RKO (cell line): ENCODE measurements at places on chromosomes 4 and X.

- peak; percentile 12 for DNase-seq
Measured at GRCh38 chr4:105179539-105180401, 33.1 kb downstream of the TET2 start.

DNA sequence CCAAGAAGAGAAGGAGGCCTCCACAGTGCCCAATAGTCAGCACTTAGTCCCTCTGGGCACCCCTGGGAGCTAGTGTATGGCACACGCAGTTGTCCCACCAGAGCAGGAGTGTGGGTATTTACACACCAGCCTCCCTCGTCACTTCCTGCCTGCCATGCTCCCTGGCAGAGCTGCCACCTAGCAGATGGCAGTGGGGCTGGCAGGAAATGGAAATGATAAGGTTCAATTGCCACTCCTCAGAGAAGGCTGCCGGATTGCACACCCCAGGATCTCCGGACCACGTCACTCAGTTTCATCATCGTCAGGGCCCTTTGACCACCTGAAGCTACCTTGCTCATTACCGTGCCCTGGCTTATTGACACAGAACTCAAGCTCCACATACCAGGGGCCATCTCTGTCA, 173.3 kb upstream of the PSAPL1 start:
- no peak for DNase-seq

- no peak for DNase-seq
Measured at GRCh38 chr4:25252230-25253070, 18.6 kb downstream of the PI4K2B start.

DNA sequence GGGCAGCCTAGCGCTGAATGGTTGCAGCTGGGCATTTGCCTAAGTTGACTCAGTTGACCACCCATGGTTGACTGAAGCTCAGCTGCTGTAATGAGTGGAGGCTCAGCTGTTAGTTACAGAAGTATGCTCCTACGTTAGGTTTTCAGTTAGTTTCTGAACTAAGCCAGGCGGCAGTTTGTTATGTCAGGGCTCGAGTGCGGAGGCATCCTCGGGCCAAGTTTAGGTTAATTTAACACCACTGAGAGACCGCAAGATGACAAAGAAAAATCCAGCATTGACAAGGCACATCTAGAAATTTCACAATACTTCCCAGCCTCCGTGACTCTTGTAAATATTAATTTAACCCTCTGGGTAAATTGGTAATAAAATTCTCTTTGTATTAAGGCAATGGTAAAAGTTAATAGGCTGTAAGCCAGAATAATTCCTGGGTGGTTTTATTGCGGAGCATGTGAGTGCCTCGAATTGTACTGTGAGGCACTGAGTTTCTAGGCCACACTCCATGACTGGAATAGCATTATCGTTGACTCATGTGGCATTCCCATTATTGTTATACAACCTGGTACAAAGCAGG, 33.1 kb upstream of the CDKN2AIP start:
- DNase-seq, result no peak

DNA sequence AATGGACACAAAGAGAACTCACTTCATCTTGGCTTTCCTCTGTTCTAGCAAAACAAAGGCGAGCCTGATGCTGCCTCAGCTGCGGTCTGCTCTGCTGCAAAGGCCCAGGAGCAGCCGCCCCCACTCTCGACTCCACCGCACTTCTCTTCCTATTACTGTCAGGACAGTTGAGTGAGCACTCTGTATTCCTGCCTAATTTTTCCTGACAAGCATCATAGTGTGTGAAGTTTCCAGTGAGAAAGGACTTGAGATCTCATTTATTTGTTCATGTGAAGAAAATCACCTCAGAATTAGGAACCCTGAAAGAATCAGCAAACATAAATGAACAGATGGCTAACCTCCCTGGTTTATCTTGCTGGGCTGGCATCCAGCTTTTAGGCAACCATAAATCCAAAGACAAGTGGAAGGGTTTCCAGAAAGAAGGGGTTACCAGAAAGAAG, 15.6 kb downstream of the SCARB2 start:
- DNase-seq, result no peak

- DNase-seq, result peak; percentile 16
Measured at GRCh38 chrX:44945736-44946135, 72.7 kb downstream of the KDM6A start.

DNA sequence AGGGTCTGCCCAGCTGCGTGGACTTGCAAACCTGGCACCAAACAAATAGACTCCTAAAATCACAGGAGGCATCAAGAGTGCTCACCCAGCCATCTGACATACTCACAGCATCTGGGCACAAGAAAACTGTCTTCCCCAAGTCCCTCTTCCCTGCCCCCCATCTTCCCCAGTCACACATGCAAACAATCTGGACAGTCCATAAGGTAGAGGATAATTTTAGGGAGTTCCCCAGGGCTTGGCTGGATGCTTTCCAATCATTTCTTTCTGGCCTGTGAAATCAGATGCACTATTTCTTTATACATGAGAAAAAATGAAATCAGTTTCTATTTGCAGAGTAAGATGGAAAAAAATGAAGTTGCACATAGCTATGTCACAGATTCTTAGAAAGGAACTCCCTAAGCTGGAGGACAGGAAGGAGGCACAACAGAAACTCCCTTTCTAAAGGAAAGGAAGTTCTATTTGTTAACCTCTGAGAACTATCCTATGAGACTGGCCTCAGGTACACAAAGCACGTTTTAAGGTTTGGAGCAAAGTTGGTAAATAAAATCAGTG, 342.3 kb downstream of the HNRNPD start:
- DNase-seq, result no peak

DNA sequence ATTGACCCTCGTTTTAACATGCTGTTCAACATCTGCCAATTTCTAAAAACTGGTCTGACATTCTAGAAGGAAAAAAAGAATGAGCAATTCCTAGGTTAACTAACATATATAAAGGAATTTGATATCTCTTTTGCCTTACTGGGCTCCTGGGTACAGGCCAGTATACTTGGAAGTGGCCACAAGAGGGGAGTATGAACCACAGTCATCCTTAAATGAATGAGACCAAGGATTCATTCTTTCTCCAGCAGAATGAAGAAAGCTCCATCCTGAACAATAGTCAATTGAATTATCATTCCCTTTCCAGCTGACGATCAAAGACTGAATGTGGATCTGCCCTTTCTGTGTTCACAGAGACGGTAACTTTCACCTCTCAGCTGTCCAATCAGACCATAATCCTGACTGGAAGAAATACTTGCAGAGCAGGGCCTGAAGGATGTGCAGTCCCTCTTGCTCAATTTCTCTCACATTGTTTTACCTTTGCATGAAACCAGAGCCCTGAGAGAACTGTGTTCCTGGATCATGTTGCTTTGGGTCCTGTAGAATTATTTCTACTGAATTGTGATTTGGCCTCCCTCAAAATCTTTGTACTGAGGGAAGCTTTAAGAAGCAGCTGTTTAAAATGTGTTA, 14.8 kb upstream of the SPARCL1 start:
- peak; percentile 61 for DNase-seq

GRCh38 chrX:38060331-38060878, 54.1 kb downstream of the SYTL5 start:
- no peak for DNase-seq

DNA sequence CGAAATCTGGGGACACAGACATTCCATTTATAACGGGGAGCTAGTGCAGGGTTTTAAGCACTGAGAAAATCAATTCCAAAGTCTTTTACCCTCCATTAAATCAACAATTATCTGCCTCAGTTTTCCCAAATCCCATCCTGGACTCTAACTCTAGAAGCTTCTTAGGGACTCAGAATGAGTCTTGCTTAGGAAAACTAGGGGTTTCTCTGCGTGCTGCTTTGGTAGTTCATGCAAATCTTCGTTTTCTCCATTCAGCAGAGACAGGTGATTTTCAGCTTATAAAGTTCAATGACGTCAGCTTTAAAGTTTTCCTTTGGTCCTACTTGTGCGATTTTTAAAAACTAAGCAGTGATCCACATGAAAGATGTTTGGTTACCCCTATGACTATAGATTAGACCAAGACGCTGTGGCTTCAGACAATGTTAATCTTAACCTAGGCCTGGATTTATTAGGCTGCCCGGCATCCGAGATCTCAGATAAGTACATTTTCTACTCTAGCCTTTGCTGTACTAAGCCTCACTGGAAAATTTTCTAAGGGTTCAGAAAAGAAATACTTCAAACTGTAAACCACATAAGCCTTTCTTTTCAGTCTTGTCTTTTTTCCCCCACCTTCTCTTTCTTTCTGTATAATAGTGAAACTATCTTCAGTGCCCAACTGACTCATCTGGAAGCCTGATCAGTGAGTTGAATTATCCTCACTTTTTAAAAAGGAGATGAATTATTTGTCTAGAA, 121.4 kb upstream of the GATB start:
- no peak for DNase-seq

- peak; percentile 77 for DNase-seq
Measured at GRCh38 chr4:87270144-87270543, 49.7 kb upstream of the KLHL8 start.
